ENCODE measurements at places on chromosomes 6 and 20.

- DNase-seq: no peak
Measured at GRCh38 chr20:61407561-61407960, 155.5 kb downstream of the CDH4 start.

DNA sequence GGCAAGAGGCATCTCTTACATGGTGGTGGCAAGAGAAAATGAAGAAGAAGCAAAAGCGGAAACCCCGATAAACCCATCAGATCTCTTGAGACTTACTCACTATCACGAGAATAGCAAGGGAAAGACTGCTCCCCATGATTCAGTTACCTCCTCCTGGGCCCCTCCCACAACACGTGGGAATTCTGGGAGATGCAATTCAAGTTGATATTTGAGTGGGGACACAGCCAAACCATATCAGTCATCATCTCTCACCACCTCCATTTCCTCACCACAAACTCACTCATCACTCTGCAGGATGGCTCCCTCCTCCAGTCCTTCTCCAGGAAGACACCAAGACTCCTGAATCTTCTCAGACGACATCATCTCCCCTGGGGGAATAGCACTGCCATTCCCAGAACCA lies 25.8 kb upstream of the SLC16A10 start:
- DNase-seq: no peak

GRCh38 chr6:158284007-158284875 lies 28.0 kb upstream of the TULP4 start:
- peak; percentile 3 for DNase-seq

GRCh38 chr6:131419702-131420101 lies 153.3 kb upstream of the ARG1 start:
- no peak for DNase-seq

DNA sequence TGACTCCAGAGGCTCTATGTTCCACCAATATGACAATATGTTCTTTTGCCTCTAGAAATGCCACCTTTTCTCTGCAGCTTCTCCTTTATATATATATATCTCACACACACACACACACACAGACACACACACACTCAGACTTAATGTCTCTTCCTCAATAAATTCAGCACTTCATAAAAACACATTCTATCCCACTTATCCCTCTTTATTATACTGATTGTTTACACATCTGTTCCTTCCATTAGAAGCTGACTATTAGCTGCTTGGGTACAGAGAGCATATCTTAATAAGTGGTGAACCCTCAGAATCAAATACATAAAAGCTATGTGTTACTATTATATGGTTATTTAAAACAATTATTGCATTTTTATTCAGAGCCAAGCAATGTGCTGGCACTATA lies 23.3 kb downstream of the NRSN1 start:
- no peak for DNase-seq

GRCh38 chr20:36352843-36353553 lies 46.9 kb downstream of the DLGAP4 start:
- DNase-seq: no peak

DNA sequence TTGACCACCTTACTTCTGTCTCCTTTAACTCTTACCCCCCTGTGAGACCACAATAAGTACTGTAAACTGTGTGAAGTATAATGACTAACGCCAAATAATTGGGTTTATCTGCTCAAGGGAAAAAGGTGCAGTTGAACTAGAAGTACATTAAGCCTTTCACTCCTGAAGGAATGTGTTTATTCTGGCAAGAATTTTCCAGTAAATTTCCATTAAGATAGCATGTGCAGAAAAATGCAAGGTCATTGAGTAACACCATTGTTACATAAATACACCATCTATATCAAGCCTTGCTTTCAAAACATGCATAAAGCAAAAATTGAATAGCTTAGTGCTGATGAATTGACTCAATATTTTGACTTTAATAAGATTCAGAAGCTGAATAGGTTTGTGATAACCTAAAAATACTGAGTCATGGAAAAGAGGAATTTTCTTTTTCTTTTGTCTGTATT lies 65.4 kb downstream of the ARHGAP18 start:
- no peak for DNase-seq

DNA sequence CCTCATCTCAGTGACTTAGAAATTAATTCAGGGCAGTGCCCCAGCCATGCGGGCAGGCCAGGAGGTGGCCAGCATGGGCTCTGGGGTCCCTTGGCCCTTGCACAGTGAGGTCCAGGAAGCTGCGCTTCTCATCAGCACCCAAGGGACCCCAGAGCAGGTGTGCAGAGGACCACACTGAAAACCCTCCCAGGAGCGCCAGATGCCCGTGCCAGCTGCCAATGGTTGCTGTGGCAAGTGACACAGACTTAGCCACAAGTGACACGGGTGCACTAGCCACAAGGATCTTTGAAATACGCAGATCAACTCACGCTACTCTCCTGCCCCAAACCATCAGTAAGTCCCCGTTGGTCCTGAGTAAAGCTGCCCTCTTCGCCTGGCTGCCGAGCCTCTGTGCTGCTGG lies 88.1 kb downstream of the ERMARD start:
- DNase-seq: no peak

GRCh38 chr6:129346964-129347363 lies 363.0 kb downstream of the ARHGAP18 start:
- DNase-seq: no peak

GRCh38 chr6:34000281-34000680 lies 145.6 kb downstream of the GRM4 start:
- no peak for DNase-seq

GRCh38 chr6:155352811-155353210 lies 38.5 kb upstream of the TFB1M start:
- no peak for DNase-seq

- no peak for DNase-seq
Measured at GRCh38 chr6:99282479-99283062, 66.9 kb downstream of the FAXC start.

GRCh38 chr20:24389686-24390085 lies 79.7 kb upstream of the SYNDIG1 start:
- DNase-seq: no peak

GRCh38 chr6:147447835-147448611 lies 60.5 kb upstream of the SAMD5 start:
- no peak for DNase-seq

DNA sequence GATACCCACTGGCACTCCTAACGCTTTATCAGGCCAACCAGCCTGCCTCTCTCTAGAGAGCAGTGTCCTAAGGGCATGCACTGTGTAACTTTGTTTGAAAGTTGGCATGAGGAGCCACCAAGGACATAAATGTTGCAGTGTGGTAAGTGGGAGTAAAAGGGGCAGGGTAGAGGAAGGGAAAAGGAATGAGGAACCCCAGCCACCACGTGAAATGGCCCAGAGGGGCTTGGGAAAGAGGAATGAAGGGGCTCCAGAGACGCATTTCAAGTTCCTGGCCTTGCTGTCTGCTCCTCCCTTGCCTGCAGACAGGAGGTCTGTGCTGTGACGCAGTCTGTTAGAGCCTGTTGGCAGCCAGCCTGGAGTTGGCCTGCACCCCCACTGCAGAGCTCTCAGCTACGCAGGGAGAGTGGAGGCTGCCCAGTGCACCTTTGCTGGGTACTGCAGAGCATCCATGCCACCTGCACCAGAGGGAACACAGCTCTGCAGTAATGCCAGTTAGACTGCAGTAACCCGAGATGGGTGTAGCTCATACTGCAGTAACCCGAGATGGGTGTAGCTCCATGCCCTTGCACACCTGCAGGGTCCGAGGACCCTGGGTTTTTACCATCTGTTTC lies 86.8 kb upstream of the SNAP25 start:
- no peak for DNase-seq

DNA sequence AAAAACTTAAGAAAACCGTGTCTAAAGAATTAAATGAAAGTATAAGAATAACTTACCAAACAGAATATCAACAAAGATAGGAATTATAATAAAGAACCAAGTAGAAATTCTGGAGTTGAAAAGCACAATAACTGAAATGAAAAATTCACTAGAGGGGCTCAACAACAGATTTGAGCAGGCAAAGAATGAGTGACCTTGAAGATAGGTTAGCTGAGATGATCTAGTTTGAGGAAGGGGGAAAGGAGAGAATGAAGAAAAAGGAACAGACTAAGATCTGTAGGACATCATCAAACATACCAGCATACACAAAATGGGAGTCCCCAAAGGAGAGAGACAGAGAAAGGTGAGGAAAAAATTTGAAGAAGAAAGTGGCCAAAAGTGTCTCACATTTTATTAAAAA lies 37.7 kb upstream of the TULP1 start:
- DNase-seq: no peak

- no peak for DNase-seq
Measured at GRCh38 chr6:153511896-153512496, 380.9 kb upstream of the RGS17 start.

DNA sequence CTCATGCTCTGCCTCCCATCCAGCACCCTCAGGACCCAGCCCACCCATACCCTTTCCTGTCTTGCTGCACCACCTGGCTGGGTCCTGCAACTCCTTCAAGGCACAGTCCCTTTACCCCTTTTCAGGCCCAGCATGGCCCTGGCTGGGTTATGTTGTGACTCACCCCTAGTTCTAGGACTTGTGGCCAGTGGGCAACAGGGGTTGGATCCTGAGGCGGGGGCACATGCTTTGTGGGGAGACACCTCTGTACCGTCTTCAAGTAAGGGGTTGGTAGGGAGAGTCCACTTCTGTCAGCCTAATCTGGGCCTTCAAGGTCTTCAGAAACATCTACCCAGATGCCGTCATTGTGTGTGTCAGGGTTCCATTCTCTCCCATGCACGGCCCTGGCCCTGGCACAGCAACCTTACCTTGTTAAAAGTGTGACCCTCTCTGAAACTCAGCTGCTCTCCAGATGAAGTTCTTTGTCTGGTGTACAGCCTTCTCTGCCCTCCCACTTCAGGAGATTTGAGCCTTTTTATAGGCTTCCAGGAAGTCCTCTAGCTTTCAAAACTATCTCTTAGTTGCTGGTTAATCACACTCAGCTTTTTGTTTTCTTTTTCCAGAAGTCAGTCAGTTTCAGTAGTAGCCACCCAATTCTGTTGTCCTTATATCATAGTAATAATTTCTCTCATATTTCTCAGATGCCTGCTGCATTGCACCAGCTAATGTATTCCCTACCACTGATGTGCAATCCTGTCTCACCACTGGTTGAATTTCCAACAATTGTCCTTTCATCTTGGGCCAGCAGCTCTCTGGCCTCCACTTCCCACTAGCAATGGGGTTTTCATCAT lies 107.3 kb downstream of the NRN1 start:
- DNase-seq: no peak

GRCh38 chr6:134821928-134822864 lies 127.7 kb downstream of the ALDH8A1 start:
- DNase-seq: no peak

- DNase-seq: no peak
Measured at GRCh38 chr6:168291450-168291849, 28.1 kb downstream of the DACT2 start.

GRCh38 chr20:9276966-9277468 lies 208.1 kb downstream of the PLCB4 start:
- DNase-seq: no peak

- no peak for DNase-seq
Measured at GRCh38 chr6:133512410-133513016, 271.4 kb downstream of the EYA4 start.

DNA sequence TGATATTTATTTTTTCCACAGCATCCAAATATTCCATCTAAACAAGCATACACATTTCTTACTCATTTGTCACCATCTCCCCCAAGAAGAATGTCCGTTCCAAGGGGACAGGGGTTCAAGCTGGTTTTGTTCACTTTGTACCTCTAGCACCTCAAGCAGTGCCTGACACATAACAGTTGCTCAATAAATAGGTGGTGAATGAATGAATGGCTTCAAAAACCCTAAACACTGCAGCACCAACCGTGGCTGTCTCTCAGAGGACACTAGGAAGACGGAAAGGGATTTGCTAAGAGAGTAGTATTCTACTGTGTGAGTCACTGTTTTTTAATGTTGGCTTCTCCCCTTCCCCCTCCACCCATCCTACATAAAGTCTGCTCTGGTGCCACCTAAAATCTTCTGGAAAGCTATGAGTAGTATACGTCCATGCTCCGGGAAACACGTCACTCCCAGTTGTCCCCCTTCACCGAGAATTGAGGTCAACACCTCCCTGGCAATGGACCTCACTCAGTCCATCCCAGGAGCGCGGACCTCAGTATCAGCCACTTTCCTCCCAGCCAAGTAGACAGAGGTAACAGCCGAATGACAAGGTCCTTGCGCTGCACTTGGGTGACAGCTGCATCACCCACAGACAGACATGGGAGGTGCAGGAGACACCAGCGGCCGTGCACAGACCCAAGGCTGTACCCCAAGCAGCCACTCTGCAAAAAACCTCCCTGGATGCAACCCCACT lies 107.4 kb downstream of the PREX1 start:
- no peak for DNase-seq

DNA sequence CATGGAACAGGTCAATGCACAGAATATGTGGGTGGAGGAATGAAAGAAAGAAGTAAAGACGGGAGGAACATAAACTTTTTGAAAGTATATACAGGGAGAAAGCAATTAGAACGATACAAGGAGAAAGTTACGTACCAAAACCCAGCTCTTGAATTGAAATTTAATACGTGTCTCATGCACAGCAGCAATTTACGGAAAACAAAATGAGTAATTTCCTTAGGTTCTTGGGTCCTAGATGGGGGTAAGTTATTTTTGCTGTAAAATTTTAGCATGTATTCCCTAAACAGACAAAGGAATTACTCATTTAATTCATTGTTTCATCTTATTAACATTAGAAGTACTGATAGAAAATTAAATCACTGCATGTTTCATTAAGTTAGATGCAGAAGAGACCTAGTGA lies 75.8 kb downstream of the PDE10A start:
- DNase-seq: no peak

GRCh38 chr6:25536781-25537180 lies 115.2 kb upstream of the SCGN start:
- DNase-seq: no peak

GRCh38 chr20:51458751-51459439 lies 83.6 kb downstream of the NFATC2 start:
- no peak for DNase-seq

GRCh38 chr6:73506246-73506645 lies 14.6 kb downstream of the EEF1A1 start:
- DNase-seq: no peak

GRCh38 chr20:39067526-39068216 lies 105.5 kb downstream of the DHX35 start:
- DNase-seq: no peak

DNA sequence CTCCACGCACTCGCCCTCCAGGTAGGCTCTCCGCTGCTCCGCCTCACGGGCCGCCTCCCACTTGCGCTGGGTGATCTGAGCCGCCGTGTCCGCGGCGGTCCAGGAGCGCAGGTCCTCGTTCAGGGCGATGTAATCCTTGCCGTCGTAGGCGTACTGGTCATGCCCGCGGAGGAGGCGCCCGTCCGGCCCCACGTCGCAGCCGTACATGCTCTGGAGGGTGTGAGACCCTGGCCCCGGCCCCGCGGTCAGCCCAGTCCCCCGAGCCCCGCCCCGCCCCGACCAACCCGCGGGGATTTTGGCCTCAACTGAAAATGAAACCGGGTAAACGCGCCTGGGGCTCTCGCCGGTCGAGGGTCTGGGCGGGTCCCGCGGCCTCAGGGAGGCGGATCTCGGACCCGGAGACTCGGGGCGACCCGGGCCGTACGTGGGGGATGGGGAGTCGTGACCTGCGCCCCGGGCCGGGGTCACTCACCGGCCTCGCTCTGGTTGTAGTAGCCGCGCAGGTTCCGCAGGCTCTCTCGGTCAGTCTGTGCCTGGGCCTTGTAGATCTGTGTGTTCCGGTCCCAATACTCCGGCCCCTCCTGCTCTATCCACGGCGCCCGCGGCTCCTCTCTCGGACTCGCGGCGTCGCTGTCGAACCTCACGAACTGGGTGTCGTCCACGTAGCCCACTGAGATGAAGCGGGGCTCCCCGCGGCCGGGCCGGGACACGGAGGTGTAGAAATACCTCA lies 598 bp downstream of the HLA-B start:
- DNase-seq: peak; percentile 48

- DNase-seq: no peak
Measured at GRCh38 chr6:34536251-34536958, 19.7 kb downstream of the SPDEF start.

GRCh38 chr20:64217539-64218221 lies 37.9 kb upstream of the PCMTD2 start:
- DNase-seq: no peak

Data from stimulated activated naive CD4-positive, alpha-beta T cell treated with Interleukin-2 at 50 U/mL for 16 hours (primary cell).